ENCODE measurements at places on chromosomes 5 and 9.
A peak's percentile ranks its signal among the peaks of the same experiment; 100 is the strongest.

DNA sequence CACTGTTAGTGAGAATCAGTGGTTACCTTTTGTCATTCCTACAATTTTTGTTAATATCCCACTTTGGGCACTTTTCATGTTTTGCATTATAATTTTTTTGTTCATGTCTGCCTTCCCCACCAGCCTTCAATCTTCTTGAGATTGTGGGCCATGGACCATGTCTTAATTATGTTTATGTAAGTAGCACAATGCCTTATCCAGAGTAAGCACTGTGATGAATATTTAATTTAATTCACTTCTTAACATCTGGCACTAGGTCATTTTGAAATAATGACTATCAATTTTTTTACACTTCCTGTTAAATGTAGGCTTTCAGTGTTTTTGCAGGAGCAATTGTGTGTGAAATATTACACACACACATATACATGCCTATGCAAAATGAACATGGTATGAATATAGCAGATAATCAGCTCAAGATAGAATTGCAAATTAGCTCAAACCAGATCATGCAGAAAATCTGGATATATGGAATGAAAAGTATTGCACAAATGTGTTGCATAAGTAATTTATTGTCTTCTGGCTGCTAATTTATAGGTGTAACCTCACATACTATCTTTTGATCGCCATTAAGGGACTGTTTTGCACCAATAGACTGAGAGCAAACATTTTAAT, 5.3 kb upstream of the SHOC1 start:
- no peak for DNase-seq

- DNase-seq, result no peak
Observed at GRCh38 chr9:130327070-130327780, 61.7 kb downstream of the HMCN2 start.

- DNase-seq, result no peak
Observed at GRCh38 chr5:77743181-77743580, 33.0 kb downstream of the TBCA start.

DNA sequence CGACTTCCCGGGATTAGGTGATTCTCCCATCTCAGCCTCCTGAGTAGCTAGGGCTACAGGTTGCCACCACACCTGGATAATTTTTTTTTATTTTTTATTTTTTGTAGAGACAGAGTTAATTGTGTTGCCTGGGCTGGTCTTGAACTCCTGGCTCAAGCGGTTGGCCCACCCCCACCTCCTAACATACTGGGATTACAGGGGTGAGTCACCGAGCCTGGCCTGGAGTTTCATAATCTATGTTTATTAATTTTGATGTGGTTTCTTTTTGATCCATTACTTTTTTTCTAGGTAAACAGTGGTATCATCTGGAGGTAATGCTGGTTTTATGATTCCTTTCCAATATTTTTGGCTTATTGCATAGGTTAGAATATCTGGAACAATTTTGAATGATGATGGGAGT, 54.2 kb downstream of the KIAA1958 start:
- no peak for DNase-seq

GRCh38 chr5:173324115-173325001, 3.9 kb downstream of the STC2 start:
- peak; percentile 79 for DNase-seq

- DNase-seq, result no peak
Observed at GRCh38 chr9:94692601-94693000, 33.9 kb upstream of the AOPEP start.

DNA sequence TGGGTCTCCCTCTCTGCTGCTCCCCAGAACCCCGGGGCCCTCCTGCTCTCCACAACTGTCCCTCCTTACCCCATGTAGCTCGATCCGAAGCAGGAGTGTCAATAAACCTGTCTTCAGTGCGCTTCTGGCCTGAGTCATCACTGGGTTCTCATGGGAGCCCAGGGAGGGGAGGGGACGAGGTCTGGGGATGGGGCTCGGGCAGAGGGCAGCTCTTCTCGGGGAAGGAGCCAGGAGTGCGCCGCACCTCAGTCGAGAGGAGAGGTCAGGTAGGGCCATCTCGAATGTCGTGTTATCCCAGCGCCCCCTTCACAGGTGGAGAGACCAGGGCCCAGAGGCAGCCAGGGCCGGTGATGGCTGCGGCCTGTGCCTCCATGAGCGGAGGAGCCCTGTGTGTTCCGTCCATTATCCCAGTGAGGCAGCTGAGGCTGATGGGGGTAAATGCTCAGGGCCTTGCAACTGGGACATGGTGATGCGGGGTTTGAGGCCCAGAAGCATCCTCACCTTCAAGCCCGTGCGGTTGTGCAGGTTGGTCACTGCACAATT, 52.1 kb downstream of the LRSAM1 start:
- no peak for DNase-seq

DNA sequence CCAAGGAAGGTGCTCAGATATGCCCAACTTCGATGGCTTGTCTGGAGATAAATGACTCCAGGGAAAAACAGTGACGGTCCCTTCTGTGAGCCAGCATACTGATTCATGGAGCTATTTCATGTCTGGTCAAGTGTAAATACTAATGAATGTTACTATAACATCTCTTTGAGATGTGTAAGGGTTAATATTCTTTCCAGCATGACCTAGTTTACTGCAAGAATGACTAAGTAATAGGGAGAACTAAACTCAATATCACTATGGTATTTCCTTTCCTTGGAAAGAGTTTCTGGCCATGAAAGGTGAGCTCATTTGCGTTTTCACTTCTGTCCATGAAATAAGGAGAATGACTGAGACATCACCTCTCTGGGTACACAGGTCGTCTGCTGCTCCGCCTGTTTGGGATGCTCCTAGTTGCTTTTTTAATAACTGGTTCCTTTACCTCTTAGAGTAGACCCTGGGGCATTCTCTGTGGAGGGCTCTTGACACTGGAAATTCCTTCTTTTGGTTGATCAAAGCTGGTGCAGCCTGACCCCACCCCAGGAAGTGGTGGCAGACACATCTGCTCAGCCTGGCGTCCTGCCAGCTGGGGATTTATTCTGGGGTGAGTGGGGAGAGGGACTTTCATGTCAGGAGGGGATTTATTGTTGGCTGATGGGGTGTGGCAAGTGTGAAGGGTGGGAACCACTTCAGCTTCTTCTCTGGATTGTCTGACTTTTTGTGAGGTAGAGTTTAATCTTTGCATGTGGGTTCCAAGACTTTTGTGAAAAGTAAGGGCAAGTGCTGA, 250.0 kb upstream of the MPDZ start:
- DNase-seq, result no peak

- no peak for DNase-seq
Observed at GRCh38 chr5:80713631-80714030, 58.8 kb upstream of the DHFR start.

GRCh38 chr5:40277161-40277906, 402.4 kb upstream of the PTGER4 start:
- DNase-seq, result no peak

DNA sequence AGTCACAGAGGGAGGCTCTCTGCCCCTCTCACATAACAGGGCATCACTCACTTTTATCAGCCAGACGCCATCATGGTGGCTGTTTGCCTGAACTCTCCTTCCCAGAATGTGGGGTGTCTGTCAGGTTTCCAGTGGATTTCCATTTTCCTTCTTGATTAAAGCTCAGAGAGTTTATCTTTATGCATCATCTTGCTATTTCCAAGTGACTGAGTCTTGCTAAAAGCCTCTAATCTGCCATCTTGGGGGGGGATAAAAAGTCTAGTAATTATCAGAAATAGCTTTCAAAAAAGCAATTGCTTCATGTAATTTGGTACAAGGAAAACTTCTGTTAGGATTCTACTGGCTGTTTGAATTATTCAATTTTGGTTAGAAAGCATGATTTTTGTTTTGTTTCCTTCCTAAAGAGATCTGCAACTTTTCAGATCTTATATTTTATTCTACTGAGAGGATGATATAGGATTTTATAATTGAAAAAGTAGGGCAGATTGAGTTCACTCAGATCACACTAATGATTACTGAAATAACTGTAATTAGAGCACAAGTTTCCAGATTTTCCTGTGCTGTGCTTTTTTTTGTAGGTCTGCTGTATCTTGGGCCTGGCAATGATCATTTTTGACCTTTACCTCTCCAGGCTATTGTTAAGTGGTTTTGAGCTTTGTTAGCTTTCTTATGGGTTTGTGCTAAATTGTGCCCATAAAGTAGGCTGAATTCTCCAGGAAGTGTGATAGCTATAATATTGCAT, 661.5 kb downstream of the TLE4 start:
- DNase-seq, result no peak

DNA sequence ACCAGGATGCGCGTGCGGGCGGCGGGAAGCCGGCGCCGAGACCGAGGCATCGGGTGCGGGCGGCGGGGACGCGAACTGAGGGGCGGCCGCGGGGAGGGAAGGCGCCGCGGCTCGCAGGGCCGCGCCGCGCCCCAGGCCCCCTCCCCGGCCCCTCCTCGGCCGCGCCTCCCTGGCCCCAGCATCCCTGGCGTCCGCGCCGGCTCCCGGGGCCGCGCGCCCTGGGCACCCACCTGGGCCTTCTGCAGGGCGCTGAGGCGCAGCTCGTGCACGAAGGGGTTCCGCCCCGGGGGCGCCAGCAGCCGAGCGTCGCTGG, 324 bp downstream of the LPCAT1 start:
- no peak for DNase-seq

DNA sequence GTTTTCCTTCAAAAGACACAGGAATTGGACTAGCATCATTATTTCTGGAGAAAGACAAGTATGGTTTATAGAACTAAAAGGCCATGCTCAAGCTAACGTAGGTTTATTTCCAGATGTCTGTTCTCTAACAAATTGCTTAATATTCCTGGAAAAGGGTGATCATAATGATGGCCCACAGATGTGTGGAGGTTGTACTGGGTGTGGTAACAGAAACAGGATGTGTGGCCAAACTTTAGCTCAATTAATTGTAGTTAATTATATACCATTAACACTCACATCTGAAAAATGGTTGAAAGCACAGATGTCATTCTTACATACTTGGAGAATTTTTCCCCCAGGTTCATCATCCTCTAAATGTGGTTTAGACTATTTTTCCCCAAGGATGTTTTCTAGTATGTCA, 292.7 kb upstream of the RASA1 start:
- DNase-seq, result no peak

GRCh38 chr9:86580688-86581087, 226.5 kb upstream of the TUT7 start:
- no peak for DNase-seq

GRCh38 chr9:133886563-133887501, 105.3 kb downstream of the VAV2 start:
- DNase-seq, result no peak

GRCh38 chr5:28132151-28132550, 1093.8 kb upstream of the CDH9 start:
- no peak for DNase-seq

DNA sequence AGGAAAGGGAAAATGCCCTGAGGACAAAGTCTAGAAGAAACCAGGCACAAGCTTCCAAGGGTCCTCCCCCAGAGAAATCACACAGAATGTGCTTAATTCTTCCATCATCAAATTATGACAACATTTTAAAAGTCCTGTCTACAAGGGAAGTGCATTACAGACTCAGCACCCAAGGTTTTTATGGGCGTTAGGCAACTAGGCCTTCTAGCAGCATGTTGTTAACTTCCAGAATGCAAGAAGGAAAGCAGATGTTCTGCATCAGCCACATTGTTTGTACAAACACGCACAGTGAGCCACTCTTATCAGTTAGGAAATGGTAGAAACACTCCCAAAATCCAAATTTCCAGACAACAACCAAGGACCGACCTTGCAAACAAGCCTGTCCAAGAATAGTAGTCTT, 26.5 kb downstream of the SMC5 start:
- no peak for DNase-seq

DNA sequence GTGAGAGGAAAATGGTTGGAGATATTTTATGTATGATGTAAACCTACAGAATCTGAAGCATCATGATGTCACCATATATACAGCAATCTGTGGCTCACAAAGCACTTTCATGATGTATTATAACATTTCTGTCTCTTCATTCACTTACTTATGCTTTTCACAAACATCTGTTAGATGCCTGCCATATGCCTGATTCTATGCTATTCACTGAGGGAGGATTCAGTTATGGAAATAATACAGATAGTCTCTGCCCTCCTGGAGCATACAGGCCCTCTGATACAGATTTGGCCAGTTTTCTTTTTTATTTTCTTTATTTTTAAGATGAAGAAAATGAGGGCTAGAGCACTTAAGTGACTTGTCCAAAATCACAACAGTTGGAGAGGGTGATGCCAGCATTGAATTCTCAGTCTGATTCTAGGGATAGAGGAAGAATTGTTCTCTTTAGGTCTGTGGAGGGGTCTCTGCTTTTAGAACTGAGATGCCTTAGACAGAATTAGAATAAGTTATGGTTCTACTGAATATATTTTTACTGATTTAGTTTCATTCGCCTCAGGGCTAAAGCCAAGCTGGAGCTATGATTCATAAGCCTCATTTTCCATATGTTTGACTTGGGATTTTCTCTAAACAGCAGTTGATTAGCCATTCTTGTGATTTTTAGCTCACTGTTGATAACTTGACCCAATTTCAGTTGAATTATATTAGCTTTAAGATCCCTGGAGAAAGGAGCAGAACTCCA, 636.4 kb downstream of the PRELID2 start:
- DNase-seq, result no peak

DNA sequence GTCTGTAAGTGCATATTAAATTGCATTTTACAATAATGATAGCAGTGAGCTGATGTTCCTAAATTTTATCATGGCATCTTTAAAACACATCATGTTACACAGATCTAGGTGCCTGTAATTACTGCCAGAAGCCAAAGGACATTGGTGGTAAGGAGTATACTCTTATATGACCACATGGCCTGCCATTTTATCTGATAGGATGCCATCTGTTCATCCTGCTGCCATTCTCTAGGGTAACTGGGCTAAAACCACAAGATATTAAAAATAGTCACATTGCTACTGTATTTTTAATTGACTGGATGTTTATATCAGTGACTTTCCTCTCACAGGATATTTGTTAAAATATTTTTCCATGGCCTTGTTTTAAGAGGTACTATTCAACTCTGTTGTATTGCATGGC, 53.1 kb downstream of the HCN1 start:
- DNase-seq, result no peak

GRCh38 chr9:36911601-36912412, 122.3 kb downstream of the PAX5 start:
- DNase-seq, result no peak

- peak; percentile 51 for DNase-seq
Observed at GRCh38 chr5:56494300-56494731, 261.2 kb upstream of the ANKRD55 start.

DNA sequence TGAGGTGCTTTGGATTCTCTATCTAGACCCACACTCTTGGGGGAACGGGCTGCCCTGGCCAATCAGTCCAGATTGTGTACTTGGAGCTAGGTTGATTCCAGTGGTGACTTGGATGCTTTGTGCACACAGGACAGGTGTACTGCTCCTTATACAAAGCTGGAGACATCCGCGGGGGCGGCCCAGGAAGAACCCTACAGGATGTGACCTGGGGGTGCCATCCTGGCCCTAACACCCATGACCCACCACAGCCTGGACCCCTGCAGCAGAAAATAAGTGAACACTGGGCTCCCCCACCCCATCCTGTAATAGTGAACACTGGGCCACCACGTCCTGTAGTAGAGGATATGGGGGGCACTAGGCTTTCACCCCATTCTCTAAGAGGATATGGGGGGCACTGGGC, 12.1 kb upstream of the PLEKHG4B start:
- no peak for DNase-seq

GRCh38 chr9:101664453-101664852, 69.7 kb upstream of the PPP3R2 start:
- DNase-seq, result peak; percentile 95

GRCh38 chr9:8157683-8158324, 358.2 kb upstream of the DMAC1 start:
- DNase-seq, result no peak

All from hematopoietic multipotent progenitor cell treated with erythropoietin and hydrocortisone succinate and interleukin-3 and kit ligand, for 8 days (in vitro differentiated cells).